AG10803 (cell line): ENCODE measurements at places on chromosomes 7 and 10.
A peak's percentile ranks its signal among the peaks of the same experiment; 100 is the strongest.

DNA sequence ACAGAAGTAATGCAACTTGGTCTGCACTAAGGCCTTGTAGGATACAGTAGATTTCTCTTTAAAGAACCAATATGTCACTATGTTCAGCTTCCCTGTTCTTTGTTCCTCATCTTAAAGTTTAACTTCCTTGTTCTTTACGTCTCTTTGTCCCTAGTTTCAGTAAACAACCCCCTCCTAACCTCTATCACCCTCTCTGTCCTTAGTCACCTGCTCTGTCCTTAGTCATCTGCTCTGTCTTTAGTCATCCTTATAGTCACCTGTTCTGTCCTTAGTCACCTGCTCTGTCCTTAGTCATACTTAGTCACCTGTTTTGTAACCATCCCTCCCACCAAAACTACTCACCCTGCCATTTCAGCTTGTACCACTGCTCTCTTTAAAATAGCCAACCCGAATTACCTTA, 144.6 kb upstream of the TMEM106B start:
- DNase-seq: no peak

DNA sequence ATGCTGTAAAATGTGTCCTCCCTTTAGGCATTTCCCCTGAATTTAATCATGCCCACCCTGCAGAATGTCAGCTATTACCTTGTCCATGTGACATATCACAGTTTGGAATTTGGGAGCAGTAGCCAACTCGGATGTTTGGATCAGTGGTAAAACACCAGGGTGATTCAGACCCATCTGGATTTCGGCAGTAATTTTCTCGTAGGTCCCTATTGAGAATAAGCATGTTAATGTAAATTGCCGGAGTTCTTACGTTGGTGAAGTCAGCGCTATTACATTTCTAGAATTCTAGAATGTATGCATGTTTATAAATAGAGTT, 44.1 kb downstream of the HGF start:
- peak; percentile 86 for DNase-seq

DNA sequence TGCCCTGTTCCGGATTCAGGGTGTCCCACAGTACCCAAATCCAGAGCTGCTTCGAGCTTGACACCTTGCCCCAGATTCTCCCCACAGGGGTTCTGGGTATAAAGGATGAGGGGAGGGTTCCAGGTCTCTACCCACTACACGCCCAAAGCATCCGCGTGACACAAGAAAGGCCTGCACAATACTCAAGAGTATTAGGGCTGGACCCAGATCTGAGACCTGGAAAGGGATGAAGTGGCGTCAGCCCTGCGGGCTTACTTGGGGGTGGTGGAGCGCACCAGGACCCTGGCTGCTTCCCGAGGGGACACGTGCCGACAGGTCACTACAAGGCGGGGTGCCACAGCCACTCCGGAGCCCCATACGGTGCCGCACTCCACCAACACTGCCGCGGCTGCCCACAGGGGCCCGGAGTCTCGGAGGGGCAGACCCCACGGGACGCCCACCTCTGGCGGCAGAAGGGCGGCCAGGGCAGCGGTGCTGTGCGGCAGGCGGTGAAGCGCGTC, 1.3 kb downstream of the TYSND1 start:
- peak; percentile 9 for DNase-seq

DNA sequence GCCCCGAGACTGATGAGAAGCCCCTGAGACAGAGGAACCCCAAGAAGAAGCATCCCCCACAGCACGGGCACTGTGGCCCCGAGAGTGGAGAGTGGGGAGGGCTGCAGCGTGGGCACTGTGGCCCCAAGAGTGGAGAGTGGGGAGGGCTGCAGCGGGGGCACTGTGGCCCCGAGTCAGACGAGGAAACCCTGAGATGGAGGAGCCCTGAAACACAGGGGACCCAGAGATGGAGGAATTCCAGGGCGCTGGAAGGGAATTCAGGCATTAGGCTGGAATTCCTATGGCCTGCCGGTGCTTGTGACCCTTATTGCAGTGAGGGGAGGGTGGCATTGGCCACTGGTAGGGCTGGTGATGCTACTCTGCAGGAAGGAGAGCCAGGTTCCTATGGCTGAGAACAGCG, 168.6 kb upstream of the SHH start:
- DNase-seq: no peak

DNA sequence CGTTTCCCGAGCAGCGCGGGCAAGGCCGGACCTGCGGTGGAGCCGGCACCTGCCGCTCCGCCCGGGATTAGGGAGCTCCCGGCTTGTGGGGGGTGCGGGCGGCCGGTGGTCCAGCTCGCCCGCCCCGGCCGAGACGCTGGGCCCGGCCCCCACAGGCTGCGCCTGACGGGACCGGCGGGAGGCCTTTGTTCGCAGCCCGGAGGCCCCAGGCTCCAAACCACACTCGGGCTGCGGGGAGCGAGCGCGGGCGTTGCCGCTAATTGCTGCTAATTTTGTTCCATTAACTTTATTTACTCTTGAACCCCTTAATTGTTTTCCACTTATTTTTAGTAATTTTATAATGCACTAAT, 9.6 kb downstream of the UNCX start:
- no peak for DNase-seq

- no peak for DNase-seq
Observed at GRCh38 chr7:114153700-114154099, 234.9 kb upstream of the PPP1R3A start.

DNA sequence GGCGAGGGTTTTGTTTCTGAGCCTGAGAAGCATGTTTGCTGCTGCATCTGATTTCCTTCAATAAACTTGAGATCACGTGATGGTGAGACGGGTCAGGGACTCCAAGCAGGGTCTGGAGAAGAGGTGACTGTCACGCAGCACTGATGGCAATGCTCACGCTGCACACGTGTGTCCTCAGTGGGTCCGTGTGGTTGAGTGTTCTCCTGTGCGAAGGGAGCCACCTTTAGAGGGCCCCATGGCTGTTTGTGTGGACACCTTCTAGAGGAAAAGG, 100.4 kb downstream of the WDR37 start:
- no peak for DNase-seq

GRCh38 chr10:78787125-78787524, 281.6 kb upstream of the ZMIZ1 start:
- DNase-seq: no peak
